ENCODE measurements at places on chromosomes 1 and 21.

- no peak for DNase-seq
These were observed 7.5 kb downstream of the PUM1 start for GRCh38 chr1:31058012-31058411.

DNA sequence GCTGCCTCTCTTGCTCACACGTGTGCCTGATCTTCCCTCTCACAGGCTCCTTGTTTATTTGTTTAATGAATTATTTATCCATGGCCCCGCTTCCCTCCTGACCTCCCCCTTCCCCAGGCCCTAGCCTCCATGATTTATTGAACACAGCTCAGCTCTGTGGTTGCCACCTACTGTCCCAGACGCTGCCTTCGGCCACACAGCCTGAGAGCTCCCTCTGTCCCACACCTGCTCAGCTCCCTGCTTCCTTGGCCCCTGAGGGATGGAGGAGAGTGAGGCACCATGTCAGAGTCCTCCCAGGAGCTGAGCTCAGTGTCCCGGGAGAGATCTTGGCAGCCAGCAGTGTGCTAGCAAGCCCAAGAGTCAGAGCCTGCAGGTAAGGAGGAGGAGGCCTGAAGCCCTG lies 3.1 kb upstream of the EFNA3 start:
- no peak for DNase-seq

- DNase-seq, result peak; percentile 25
These were observed 45.2 kb downstream of the CAMK2N1 start for GRCh38 chr1:20440785-20441200.

DNA sequence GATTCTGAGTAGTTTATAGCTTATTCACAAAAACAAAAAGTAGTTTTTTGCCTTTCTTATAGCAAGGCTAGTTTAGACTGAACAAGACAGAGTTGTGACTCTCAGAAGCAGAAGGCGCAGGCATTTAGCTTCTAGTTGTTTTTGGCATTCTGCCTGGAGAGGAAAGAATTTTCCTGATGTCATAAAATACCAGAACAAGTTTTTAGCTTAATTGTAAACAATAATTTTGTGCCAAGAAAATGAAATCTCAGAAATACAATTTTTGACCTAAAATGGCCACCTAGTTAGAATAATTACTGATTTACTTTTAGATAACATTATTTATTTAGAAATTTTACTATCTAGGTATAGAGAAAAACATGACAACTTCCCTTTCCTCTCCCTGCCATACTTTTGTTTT lies 1.0 kb downstream of the DNAJB4 start:
- DNase-seq, result no peak

GRCh38 chr1:47243910-47244309 lies 11.9 kb upstream of the TAL1 start:
- no peak for DNase-seq

GRCh38 chr1:45887156-45887842 lies 83.9 kb downstream of the MAST2 start:
- no peak for DNase-seq

DNA sequence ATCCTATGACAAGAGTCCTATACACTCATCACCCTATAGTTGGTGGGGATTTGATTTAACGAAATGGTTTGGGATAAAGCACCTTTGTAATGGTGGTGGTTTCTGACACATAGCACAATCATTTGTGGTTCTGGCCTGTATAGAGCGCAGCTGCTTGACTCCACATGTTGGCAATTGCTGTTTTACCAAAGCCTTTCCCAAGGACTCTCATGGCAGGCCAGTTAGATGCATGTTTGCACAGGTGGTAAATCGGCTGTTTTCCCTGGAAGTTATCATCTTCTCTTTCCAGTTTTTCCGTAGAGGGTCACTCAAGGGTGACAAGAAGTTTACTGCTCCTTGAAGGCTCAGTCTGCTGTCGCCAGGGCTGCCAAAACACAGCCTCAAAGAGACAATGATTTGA lies 17.1 kb upstream of the XPR1 start:
- no peak for DNase-seq

- DNase-seq, result no peak
These were observed 43.7 kb downstream of the SLC27A3 start for GRCh38 chr1:153818876-153819275.

DNA sequence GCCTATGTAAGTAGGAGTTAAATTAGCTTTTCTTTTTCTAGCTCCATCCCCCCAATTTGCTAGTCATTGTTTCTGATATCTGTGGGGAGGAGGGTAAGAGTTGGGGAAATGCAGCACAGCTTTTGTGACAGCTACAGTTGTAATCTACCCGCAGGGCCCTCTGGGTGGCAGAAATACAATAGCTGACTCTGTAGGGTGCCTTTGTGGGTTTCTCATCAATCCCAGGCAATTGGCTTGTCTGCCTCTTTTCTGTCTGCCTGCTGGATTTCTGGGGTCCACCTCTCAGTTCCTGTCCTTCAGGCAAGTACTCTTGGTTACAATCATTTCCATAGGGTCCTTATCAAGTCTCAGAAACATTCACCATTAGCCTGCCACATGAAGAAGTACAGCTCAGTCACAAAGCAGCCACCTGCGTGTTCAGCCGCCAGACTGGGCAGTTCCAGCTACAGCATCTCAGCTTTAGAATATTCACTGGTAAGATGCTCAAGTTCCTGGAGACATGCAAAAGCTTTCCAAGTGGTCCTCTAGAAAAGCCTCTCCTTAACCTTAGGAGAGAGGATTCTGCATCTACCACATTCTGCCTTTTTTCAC lies 19.2 kb upstream of the SLC44A5 start:
- DNase-seq, result no peak

DNA sequence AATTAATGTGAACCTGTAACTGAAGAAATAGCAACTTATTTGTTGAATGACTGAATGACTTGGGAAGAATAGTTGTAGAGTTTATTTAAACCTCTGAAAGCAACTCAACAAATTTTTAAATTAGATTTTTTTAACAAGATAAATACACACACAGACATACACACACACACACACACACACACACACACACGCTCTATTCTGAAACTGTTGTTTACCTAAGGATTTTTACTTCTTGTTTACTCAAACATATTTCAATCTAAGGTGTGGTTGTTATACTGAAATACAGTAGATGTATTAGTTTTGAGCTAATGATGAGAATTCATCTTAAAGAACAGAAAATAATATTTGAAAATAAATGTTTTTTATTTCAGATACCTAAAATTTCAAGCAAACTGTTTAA lies 11.5 kb downstream of the ACADM start:
- no peak for DNase-seq

- no peak for DNase-seq
These were observed 29.1 kb upstream of the IVNS1ABP start for GRCh38 chr1:185345913-185346720.

DNA sequence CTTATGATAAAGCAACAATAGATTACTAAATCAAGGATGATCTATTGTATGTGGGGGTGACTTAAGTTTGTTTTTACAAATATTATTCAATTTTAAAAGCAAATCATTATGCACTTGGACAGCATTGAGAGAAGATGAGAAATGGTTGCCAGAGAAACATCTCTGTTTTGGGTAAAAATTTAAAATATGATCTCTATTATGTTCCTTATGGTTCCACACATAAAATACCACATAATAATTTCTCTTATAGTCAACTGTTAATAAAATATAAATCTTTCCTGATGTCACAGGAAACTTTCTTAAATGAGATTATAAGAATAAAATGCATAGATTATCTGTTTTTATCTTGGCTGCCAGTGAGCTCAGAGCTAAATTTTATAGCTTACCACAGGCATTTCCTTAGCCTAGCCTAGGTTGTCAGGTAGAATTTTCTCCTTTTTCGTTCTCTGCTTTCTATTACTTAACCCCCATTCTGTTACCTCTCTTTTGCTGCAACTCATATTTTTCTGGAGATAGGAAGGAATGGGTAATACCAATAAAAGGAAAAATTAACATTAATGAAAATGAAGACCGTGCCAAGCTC lies 109.7 kb downstream of the TGFB2 start:
- DNase-seq, result no peak

DNA sequence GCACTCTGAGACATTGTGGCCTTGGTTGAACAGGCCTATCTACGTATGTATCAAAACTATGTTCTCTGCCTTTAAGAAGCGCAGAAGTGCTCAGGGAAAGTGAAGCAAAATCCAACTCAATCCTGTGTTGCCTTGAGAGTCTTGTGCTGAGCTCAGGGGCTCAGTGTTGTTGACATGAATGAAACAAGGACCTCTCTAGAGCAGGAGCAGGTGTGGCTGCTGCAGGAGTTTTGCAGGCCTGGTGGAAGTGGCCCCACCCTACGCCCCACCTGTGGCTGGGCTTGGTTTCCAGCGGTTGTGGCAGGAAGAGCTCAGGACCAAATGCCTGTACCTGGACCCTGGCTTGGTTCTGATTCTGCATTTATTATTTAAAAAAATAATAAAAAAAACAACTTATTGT lies 20.9 kb downstream of the CA6 start:
- no peak for DNase-seq

- no peak for DNase-seq
These were observed 15.9 kb downstream of the LZIC start for GRCh38 chr1:9927259-9927658.

DNA sequence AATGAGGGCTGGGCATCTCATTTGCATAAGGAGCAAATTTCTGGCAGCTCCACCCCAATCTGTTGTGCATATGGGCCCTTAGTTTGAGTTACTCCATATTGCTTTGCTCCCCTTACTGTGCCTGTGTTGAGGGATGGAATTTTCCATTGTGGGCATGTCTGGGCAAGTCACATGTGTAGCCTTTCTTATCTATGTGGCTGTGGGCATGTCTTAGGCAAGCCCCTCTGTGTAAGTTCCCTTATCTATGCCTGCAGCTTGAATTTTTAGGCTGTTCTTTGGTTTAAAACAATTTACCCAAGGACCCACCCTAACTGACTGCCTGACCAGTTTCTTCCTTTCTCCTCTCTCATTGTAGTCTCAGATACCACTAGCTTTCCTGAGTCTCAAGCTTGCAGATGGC lies 405.7 kb upstream of the NCAM2 start:
- DNase-seq, result no peak

DNA sequence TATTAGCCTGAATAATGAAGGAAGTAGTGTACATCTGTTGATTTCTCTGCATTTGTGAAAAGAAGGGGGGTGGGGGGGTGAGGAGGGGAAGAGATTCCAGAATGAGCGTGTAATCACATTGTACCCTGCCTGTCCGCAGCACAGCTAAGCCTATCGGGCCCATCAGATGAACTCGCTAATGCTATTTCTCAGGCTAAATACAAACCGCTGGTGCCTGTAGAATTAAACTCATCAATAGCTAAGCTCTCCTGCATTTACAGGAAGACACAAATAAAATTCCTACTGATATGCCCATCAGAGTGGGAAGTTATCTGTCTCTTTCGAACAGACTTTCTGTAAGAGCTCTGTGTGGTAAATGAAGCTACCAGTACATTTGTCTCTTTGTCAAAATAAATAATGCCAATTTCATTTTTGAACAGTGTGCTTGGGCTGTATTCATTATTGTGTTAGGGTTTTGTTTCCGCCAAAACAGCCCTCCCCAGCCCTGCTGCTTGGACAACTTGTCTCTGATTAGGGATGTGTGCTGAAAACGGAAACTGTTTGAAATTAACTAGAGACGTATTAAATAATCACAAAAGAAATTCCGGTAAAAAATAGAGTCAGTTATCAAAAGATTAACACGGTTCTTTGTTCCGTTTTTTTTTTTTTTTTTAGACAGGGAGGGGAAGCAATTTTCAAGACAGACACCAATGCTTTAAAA lies 305.4 kb downstream of the TTLL7 start:
- DNase-seq, result no peak

GRCh38 chr1:24805534-24806301 lies 60.5 kb downstream of the CLIC4 start:
- no peak for DNase-seq

GRCh38 chr1:6142036-6142621 lies 38.0 kb downstream of the CHD5 start:
- no peak for DNase-seq

- no peak for DNase-seq
These were observed 45.8 kb upstream of the PDE9A start for GRCh38 chr21:42607525-42608102.

DNA sequence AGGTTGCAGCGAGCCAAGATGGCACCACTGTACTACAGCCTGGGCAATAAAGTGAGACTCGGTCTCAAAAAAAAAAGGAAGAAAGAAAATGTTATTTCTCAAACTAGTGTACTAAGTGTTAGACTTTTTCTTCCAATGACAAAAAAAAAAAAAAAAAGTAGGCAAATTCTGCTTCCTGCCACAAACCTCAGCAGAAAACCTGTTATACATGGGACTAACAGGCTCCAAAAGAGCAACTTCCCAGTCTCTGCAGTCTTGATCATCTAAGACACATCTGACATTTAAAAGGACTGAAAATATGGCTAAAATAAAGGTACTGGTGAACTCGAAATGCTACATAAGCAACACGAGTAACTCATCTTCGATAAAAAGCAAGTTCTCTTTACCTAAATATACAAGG lies 59.6 kb downstream of the HSF2BP start:
- DNase-seq, result no peak

- DNase-seq, result no peak
These were observed 389.3 kb upstream of the BEND5 start for GRCh38 chr1:49166031-49166430.

DNA sequence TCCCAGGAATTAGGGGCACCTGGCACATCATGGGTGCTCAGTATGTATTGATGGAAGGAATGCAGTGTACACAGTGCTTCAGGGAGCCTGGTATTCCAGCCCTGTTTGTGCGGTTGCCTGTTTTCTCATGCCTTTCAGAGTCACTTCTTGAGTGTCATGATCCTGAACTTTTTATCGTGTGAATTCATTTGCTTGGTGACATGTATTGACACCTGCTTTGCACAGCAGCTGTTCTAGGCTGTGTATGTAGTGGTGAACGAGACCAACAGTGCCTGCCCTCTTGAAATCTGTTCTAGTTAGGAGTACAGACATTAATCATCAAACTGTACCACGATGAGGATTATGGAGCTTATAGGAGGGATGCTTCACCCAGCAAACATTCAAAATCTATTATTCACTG lies 6.1 kb downstream of the HTR6 start:
- no peak for DNase-seq

DNA sequence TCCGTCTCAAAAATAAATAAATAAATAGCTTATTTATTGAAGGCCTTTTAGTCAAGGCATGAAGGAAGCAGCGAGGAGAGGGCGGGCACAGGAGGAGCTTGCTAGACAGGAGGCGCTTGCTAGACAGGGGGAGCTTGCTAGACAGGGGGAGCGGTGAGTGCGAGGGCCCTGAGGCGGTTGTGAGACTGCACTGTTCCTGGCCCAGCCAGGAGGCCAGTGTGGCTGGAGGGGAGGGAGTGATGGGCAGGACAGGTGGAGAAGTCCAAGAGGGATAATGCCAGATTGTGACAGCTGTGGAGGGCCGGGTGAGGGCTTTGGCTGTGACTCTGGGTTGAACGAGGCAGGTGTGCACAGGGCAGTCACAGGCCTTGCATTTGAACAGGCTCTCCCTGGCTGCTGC lies 18.2 kb downstream of the KIF17 start:
- DNase-seq, result no peak

- DNase-seq, result no peak
These were observed 138.9 kb upstream of the DMRTA2 start for GRCh38 chr1:50562106-50562505.

All from stimulated activated CD4-positive, alpha-beta T cell treated with anti-CD3 and anti-CD28 coated beads, Interleukin-4, amount 100 ng/mL, for 4 hours (primary cell).